Hair follicle dermal papilla cell (primary cell): ENCODE measurements at places on chromosomes 3 and 15. TPM values are rescaled to one million over a fixed set of nuclear protein-coding genes. Genes with fewer than 3 reads are reported as not detected.

GNAT1 gene
- not detected in 2 replicates for total RNA-seq

SLC49A4 gene
- total RNA-seq, result 31.0 and 38.9 TPM in 2 replicates

MYRIP gene
- total RNA-seq, result 0.49 and 0.65 TPM in 2 replicates

PIGZ gene
- 1.5 and 1.6 TPM in 2 replicates for total RNA-seq

EOGT gene
- total RNA-seq, result 99.6 and 104 TPM in 2 replicates

POTEB gene
- total RNA-seq, result not detected in 2 replicates

SLC12A1 gene
- not detected in 2 replicates for total RNA-seq

SCN11A gene
- under 0.01 TPM in 2 replicates for total RNA-seq

STRIT1 gene
- not detected in 2 replicates for total RNA-seq

GOLGA8T gene
- 0.16 TPM in 1 of 2 replicates, not detected in the other for total RNA-seq

BSN gene
- under 0.01 and 0.16 TPM in 2 replicates for total RNA-seq

C3orf49 gene
- total RNA-seq, result not detected in 2 replicates

ANKDD1A gene
- total RNA-seq, result 7.0 and 13.5 TPM in 2 replicates

ROPN1 gene
- not detected in 2 replicates for total RNA-seq

ISL2 gene
- 0.12 TPM in 1 of 2 replicates, not detected in the other for total RNA-seq

GP5 gene
- total RNA-seq, result not detected in 2 replicates

MFGE8 gene
- total RNA-seq, result 86.0 and 93.1 TPM in 2 replicates

NR1I2 gene
- total RNA-seq, result 0.16 TPM in 1 of 2 replicates, not detected in the other

CCDC54 gene
- not detected in 2 replicates for total RNA-seq

SLC24A5 gene
- total RNA-seq, result 0.16 TPM in 1 of 2 replicates, not detected in the other

TMEM158 gene
- total RNA-seq, result 64.1 and 95.2 TPM in 2 replicates

CHDH gene
- 1.6 and 4.4 TPM in 2 replicates for total RNA-seq

SLC6A20 gene
- not detected in 2 replicates for total RNA-seq

RNU6-1 gene
- not detected in 2 replicates for total RNA-seq

EPHA3 gene
- total RNA-seq, result 0.24 and 0.65 TPM in 2 replicates

LINGO1 gene
- total RNA-seq, result not detected in 2 replicates

SKOR1 gene
- total RNA-seq, result 0.24 and 0.49 TPM in 2 replicates

ACAP2 gene
- total RNA-seq, result 67.9 and 90.9 TPM in 2 replicates

TLR9 gene
- under 0.01 TPM in 1 of 2 replicates, not detected in the other for total RNA-seq

GOLGA8N gene
- total RNA-seq, result 3.3 and 14.1 TPM in 2 replicates

CERS3 gene
- total RNA-seq, result under 0.01 and 0.36 TPM in 2 replicates

CHRM5 gene
- total RNA-seq, result under 0.01 TPM in 1 of 2 replicates, not detected in the other

SEMA7A gene
- 34.2 and 41.2 TPM in 2 replicates for total RNA-seq
